Activated B cell treated with CpG ODN at 0.5 μM for 24 hours (primary cell): ENCODE measurements at places on chromosomes 7 and 10.

DNA sequence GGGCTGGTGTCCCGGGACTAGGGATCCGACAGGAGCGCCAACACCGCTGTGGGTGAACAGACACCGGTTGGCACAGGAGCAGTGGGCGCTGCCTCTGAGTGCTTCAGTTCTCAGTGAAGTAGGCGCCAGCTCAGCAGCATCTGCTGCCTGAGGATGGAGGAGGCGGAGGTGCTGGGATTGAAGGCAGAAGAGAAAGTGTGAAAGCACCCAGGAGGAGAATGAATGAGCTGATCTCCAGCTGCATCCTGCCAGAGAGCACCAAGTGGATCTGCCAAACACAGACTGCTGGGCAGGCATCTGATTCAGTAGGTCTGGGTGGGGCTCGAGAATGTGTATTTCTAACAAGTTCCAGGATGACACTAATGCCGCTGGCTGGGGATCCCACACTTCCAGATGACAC is 74.5 kb downstream of the LANCL2 start:
- no peak for DNase-seq

GRCh38 chr7:48154792-48155413 is 16.4 kb upstream of the ABCA13 start:
- no peak for DNase-seq

DNA sequence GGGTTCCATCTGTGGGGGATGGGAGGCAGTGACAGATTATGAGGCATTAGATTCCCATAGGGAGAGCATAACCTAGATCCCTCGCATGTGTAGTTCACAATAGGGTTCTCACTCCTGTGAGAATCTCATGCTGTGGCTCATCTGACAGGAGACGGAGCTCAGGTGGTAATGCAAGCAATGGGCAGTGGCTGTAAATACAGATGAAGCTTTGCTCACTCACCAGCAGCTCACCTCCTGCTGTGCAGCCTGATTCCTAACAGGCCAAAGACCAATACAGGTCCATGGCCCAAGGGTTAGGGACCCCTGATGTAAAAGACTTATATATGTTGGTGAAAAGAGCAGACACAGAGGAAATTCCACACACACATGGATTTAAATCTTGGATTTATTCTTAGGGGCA is 370.2 kb downstream of the NRG3 start:
- no peak for DNase-seq

DNA sequence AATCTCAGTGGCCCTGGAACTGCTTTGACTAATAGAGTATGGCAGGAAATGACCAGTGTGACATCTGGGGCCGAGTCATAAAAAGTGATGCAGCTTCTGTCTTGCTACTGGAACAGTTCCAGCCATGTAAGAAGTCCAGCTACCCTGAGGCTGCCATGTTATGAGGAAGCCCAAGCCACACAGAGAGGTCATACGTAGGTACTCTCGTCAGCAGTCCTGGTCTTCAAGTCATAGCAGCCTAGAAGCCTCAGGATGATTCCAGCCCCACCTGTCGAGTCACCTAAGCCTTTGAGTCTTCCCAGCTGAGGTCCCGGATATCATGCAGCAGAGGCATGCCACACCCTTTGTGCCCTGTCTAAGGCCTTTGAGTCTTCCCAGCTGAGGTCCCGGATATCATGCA is 92.1 kb downstream of the PPP1R3C start:
- DNase-seq = no peak

DNA sequence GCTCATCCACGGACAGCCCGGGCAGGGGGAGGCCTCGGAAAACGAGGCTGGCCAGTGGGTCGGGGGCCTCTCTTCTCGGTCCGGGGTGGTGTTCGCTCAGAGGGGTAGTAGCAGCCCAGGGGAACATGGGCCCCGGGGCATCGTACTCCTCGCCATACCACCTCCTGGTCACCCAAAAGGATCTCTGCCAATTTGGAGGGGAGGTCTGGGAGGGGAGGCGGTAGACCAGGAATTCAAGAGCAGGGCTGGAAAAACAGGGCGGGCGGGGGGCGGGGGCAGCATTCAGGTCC is 67.4 kb downstream of the SLC29A4 start:
- DNase-seq = no peak

GRCh38 chr10:80598084-80598798 is 60.5 kb downstream of the SH2D4B start:
- DNase-seq = no peak

GRCh38 chr7:116630932-116631671 is 40.9 kb upstream of the MET start:
- peak; percentile 36 for DNase-seq

GRCh38 chr7:91033574-91033973 is 230.7 kb upstream of the FZD1 start:
- DNase-seq = no peak

DNA sequence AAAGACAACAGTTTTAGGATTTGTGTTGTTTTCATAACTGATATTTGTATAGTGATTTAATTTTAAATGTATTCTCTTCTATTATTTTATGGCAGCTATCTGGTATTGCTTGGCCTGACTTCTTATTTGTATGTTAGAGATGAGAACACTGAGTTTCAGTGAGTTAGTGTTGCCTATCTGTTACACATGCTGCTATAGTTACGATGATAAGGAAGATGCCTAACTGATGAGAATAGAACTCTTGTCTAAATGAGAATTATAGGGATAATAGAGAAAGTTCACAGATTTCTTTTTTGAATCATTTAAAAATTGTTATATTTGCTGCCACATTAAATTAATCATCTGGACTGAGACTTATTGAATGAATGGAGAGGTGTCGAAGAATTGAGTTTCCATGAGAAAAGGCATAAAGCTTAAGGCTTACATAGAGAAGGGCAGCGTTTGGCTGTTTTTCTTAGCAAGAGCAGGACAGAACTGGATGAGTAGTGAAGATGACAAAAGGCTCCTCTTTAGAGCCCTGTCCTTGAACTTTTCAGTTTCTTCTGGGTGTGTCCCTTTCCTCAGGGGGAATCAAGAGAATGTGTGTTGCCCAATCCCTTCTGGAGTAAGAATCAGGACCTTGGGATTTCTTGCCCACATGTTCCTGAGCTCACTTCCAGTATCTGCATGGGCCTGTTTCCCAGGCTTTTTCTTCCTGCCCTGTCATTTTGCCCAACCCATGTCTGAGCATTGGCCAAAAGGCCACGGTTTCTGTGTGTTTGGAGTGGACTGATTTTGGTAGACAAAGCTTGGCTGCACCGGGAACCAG is 195.6 kb upstream of the CSTF2T start:
- no peak for DNase-seq

GRCh38 chr7:44378744-44379143 is 53.4 kb upstream of the CAMK2B start:
- no peak for DNase-seq

- DNase-seq = no peak
These were observed 516.3 kb upstream of the MKI67 start for GRCh38 chr10:128642502-128642901.

- DNase-seq = no peak
These were observed 62.1 kb downstream of the VWA2 start for GRCh38 chr10:114301177-114301576.

DNA sequence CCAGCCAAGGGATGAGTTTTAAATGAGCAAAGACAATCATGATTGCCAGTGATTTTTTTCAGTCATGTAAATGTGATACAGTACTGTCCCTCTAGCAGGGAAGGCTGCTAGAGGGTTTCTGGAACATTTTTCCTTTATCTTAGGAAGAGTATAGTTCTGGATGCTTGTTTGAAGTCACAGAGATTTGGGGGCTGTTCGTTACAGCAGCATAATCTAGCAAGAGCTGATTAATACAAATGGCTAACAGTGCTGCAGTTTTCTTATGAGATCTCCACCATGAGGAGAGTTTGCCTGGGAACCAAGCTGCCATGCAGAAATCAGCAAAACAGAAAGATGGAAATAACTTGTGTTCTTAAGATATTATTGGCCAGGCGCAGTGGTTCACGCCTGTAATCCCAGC is 7.9 kb upstream of the PPA1 start:
- DNase-seq = no peak

DNA sequence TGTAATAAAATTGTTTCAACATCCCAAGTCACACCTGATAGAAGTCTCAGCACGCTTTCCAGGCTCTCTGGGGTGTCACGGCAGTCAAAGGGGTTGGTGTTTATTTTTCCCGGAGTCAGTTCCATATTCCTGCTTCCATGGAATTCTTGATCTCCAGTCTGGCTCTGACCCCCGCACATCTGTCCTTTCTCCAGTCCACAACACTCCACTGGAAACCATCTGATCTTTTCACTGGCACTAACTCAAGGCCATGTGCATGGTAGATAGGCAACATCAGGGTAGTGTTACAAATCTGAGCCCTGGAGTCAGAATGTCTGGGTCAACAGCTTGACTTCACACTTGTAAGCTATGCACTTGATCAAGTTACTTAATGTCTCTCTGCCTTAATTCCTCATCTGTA is 176.2 kb downstream of the WDR11 start:
- DNase-seq = no peak

DNA sequence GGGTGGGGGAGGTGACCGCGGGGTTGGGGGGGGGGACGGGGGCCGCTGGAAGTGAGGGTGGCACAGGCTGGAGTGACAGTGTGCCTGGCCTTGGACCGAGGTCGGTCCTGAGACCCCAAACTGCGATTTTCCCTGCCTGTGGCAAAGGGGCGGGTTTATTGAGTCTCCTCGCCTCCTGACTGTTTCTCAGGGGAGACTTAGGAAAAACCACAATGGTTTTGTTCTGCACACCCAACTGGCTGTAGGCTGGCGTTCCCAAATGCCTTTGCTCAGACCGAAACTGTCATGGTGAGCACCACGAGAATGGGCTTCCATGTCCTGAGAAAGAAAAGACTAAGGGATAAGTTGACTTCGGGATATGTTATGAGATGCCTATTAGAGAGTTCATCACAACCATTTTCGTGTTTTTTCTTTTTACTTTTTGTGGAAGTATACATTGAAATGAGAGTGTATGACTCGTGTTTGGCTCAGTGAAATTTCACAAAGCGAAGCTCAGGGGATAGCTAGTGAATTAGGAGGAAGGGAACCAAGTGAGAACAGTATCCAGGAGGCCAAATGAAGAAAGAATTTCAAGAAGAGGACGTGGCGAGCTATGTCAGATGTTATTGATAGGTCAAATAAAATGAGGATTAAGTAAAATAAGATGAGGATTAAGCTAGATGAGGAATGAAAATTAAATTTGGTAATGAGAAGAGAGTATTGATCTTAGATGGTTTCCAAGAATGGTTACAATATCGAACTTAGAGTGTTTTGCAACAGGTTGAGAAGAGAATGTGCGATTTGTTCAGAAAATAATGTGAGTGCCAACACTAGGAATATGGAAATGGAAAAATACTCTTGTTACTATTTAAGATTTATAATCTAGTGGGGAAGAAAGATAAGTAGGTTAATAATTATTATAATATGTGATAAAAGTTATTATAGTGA is 918 bp downstream of the NET1 start:
- DNase-seq = no peak

- DNase-seq = no peak
These were observed 15.9 kb upstream of the GPNMB start for GRCh38 chr7:23230641-23231101.

GRCh38 chr7:16460789-16461493 is 4.6 kb downstream of the SOSTDC1 start:
- DNase-seq = no peak

DNA sequence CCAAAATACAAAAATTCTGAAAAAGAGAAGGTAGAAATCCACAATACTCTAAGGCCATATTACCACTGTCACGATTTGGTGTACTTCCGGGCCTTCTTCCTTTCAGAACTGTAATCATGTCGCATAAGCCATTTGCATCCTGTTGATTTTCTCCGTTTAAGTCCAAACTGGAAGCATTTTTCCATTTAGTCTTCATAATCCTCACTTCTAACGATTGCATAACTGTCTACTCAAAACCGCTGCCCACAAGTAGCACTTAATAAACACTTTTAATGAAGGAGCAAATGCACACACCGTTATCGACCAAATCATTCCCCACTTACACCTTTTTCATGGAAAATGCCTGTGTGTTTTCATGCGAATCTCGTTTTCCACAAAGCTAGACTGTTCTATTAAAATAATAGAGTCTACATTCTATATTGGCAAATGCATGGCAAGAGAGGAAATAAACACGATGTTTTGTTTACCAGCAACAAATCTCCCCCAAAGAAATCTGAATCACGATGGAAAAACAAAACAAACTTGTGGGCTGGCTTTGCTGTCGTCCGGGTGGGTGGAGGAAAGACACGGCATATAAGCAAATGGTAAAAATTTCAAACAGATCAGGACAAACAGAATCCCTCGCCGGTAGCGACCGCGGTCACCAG is 1.0 kb downstream of the ATE1 start:
- DNase-seq = no peak

GRCh38 chr7:44987996-44988395 is 9.2 kb upstream of the MYO1G start:
- DNase-seq = no peak

GRCh38 chr10:77969114-77969513 is 42.6 kb upstream of the DLG5 start:
- no peak for DNase-seq
